Myometrial cell (primary cell): ENCODE measurements at places on chromosomes 4 and X. TPM values are rescaled to one million over a fixed set of nuclear protein-coding genes. Genes with fewer than 3 reads are reported as not detected.

SLBP gene
- total RNA-seq, result 50.7 and 60.3 TPM in 2 replicates

GLRA2 gene
- total RNA-seq, result not detected in 2 replicates

PCDH10 gene
- 0.58 and 0.89 TPM in 2 replicates for total RNA-seq

EDNRA gene
- 0.71 and 0.86 TPM in 2 replicates for total RNA-seq

RGN gene
- 2.1 and 3.7 TPM in 2 replicates for total RNA-seq

KIAA1210 gene
- total RNA-seq, result not detected in 2 replicates

SUV39H1 gene
- total RNA-seq, result 10.5 and 10.7 TPM in 2 replicates

ANXA10 gene
- total RNA-seq, result 2.9 and 8.2 TPM in 2 replicates

ETDA gene
- total RNA-seq, result not detected in 2 replicates

AVPR2 gene
- total RNA-seq, result not detected in 2 replicates

BBS12 gene
- total RNA-seq, result 5.8 and 12.7 TPM in 2 replicates

SSX4B gene
- not detected in 2 replicates for total RNA-seq

HSFX2 gene
- not detected in 2 replicates for total RNA-seq

SOD3 gene
- 1.4 and 5.3 TPM in 2 replicates for total RNA-seq

NEUROG2 gene
- total RNA-seq, result not detected in 2 replicates

AMOT gene
- total RNA-seq, result 0.86 and 1.2 TPM in 2 replicates

MED28 gene
- 4.3 and 8.7 TPM in 2 replicates for total RNA-seq

HERC5 gene
- not detected in 2 replicates for total RNA-seq

GABRE gene
- total RNA-seq, result 1.9 and 4.3 TPM in 2 replicates

CCDC149 gene
- 3.5 and 4.6 TPM in 2 replicates for total RNA-seq

NUDT10 gene
- 0.86 and 1.9 TPM in 2 replicates for total RNA-seq

SAGE1 gene
- not detected in 2 replicates for total RNA-seq

L1CAM gene
- 13.1 and 19.0 TPM in 2 replicates for total RNA-seq

GPR82 gene
- total RNA-seq, result not detected in 2 replicates

CLCN4 gene
- total RNA-seq, result under 0.01 and 0.53 TPM in 2 replicates

ADGRG4 gene
- not detected in 2 replicates for total RNA-seq

XAGE1A gene
- not detected in 2 replicates for total RNA-seq

TCP11X2 gene
- total RNA-seq, result not detected in 2 replicates

NKX1-1 gene
- total RNA-seq, result not detected in 2 replicates

DGKK gene
- not detected in 2 replicates for total RNA-seq

PFKFB1 gene
- 0.18 TPM in 1 of 2 replicates, not detected in the other for total RNA-seq

JADE3 gene
- 0.53 and 1.7 TPM in 2 replicates for total RNA-seq

GAGE1 gene
- not detected in 2 replicates for total RNA-seq

SPOCK3 gene
- under 0.01 TPM in 1 of 2 replicates, not detected in the other for total RNA-seq

HTRA3 gene
- total RNA-seq, result 0.35 and 0.86 TPM in 2 replicates

VCX3B gene
- not detected in 2 replicates for total RNA-seq

FGF5 gene
- total RNA-seq, result 2.0 and 2.8 TPM in 2 replicates

MAGEA10 gene
- total RNA-seq, result not detected in 2 replicates

CXorf38 gene
- total RNA-seq, result 19.0 and 21.3 TPM in 2 replicates

HELT gene
- total RNA-seq, result not detected in 2 replicates

UCP1 gene
- total RNA-seq, result not detected in 2 replicates

NWD2 gene
- total RNA-seq, result not detected in 2 replicates

TMEM47 gene
- 18.3 and 20.2 TPM in 2 replicates for total RNA-seq

FAM53A gene
- total RNA-seq, result 2.3 and 5.5 TPM in 2 replicates

TRIM75 gene
- not detected in 2 replicates for total RNA-seq

INTU gene
- 3.5 and 42.2 TPM in 2 replicates for total RNA-seq

OPRPN gene
- total RNA-seq, result not detected in 2 replicates

INPP4B gene
- total RNA-seq, result 13.0 and 13.5 TPM in 2 replicates

NAP1L3 gene
- total RNA-seq, result 0.86 and 1.6 TPM in 2 replicates

CYLC1 gene
- total RNA-seq, result not detected in 2 replicates
